ENCODE measurements at places on chromosomes 4 and X. TPM values are rescaled to one million over a fixed set of nuclear protein-coding genes. Genes with fewer than 3 reads are reported as not detected.

DNA sequence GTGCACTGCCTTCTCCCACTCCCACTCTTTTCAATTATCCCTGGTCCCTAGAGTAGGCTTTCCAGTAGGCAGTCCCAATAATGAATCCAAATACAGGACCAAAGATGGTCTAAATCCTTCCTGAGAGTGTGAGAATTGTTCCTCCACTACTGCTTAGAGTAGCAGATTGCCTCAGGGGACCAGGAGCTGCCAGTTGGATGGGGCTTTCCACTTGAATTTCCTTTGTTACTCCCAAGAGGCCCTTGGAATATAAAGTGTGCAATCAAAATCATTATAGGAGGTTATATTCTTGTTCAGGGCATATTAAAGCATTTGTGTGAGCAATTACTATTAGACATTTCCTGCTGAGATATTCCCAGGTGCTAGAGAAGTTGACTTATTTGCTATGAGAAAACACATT is 156.6 kb upstream of the TLL1 start:
- no peaks in the 10 kb centered on the region for H3K4me1 ChIP-seq
- H3K27me3 ChIP-seq, result no peaks in the 10 kb centered on the region
- no peak for DNase-seq
- H3K27ac ChIP-seq, result no peak overlapping the region
- no peak overlapping the region for H3K4me3 ChIP-seq

DNA sequence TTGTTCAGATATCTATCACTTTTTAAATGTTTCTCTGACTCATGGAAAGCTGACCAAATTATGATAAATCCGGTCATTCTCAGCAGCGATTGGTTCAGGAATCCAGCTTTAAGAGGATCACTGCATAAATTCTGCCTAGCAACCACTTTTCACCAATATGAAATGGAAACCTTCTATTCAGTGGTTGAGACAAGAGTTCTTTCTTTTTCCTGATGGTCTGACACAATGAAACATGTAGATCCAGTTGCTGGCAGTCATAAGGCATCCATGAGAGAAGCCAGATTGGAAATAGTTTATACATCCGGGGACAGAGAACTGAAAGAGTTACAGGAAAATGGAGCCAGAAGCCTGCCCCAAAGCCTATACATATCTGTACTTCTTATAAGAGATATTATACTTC is 27.2 kb downstream of the MAB21L2 start:
- no peak overlapping the region for H3K4me3 ChIP-seq
- H3K36me3 ChIP-seq, result no peaks in the 10 kb centered on the region
- no peak overlapping the region for H3K27ac ChIP-seq
- no peaks in the 10 kb centered on the region for H3K4me1 ChIP-seq
- DNase-seq, result no peak

- H3K27ac ChIP-seq, result no peak overlapping the region
- no peaks in the 10 kb centered on the region for H3K27me3 ChIP-seq
- no peaks in the 10 kb centered on the region for H3K36me3 ChIP-seq
- no peak for DNase-seq
Observed at GRCh38 chr4:83268491-83268890, 16.1 kb downstream of the COQ2 start.

GRCh38 chr4:106316773-106317409 is 541 bp downstream of the AIMP1 start:
- H3K27ac ChIP-seq, result peak overlapping the region; percentile 99
- H3K4me1 ChIP-seq, result peaks cover 27% of the 10 kb centered on the region
- no peaks in the 10 kb centered on the region for H3K27me3 ChIP-seq
- H3K36me3 ChIP-seq, result no peaks in the 10 kb centered on the region
- H3K4me3 ChIP-seq, result peak overlapping the region; percentile 91

- H3K4me3 ChIP-seq, result no peak overlapping the region
- H3K4me1 ChIP-seq, result no peaks in the 10 kb centered on the region
- no peaks in the 10 kb centered on the region for H3K36me3 ChIP-seq
- no peak for DNase-seq
- H3K27ac ChIP-seq, result no peak overlapping the region
Observed at GRCh38 chr4:76752861-76753501, 145.0 kb downstream of the SOWAHB start.

The FGFRL1 gene
- total RNA-seq, result 12.3 TPM

DNA sequence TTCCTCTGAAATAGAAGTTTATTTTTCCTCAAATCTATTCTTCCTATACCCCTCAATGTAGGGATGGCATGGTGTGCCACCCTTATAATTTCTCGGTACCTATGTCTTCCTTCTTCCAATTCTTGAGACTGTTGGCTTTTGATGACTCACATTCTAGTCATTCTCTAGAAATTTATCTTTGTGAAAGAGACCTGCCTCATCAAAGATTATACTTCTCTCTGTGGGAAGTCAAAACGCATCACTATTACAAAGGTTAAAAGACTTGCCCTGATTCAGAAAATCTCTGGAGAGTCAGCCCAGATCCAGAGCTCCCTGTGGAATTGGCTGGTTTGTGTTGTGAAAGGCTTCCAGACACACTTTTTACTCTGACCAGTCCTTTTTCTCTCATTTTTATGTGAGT is 65.9 kb upstream of the FSTL5 start:
- DNase-seq, result no peak
- no peaks in the 10 kb centered on the region for H3K4me1 ChIP-seq
- H3K36me3 ChIP-seq, result no peaks in the 10 kb centered on the region

- no peak overlapping the region for H3K4me3 ChIP-seq
- no peaks in the 10 kb centered on the region for H3K27me3 ChIP-seq
- peaks cover 15% of the 10 kb centered on the region for H3K4me1 ChIP-seq
- H3K27ac ChIP-seq, result peak overlapping the region; percentile 21
Observed at GRCh38 chrX:1507511-1508463, 29.2 kb downstream of the P2RY8 start.

DNA sequence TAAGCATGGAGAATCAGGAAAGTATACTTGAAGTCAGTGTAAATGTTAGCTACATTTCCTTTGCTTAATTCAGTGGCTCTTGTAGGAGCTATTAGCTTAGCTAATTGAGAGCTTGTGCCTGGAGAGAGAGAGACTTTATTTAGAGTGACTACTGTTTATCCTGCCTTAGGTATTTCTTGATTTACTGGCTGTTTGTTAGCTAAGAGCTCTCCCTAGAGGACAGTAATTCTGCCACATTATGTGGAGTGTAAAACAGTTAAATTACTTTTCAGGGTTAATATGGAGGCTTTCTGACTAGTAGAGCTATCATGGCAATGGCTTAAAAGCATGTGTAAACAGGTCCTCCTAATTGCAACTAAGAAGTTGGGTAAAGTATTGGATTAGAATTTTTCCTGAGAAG is 306.5 kb upstream of the TECRL start:
- H3K4me3 ChIP-seq, result no peak overlapping the region
- H3K27ac ChIP-seq, result no peak overlapping the region
- H3K27me3 ChIP-seq, result no peaks in the 10 kb centered on the region

DNA sequence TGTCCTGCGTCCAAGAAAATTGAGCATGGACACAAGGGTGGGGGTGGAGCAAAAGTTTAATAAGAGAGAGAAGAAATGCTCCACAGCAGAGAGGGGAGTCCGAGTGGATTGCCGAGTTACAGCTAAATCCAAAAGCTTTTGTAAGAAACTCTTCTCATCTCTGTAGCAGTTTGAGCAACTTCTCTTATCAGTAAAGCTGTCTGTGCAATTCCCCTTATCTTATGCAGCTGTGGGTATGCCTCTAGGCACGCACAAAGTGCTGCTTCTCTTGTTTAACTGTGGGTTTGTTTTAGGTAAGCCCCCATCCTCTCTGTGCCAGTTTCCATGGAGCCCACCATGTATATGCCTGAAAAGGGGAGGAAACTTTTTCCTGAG is 44.8 kb downstream of the HMGB2 start:
- peak overlapping the region; percentile 14 for H3K4me3 ChIP-seq
- DNase-seq, result no peak
- no peaks in the 10 kb centered on the region for H3K4me1 ChIP-seq
- peak overlapping the region; percentile 43 for H3K27ac ChIP-seq
- H3K36me3 ChIP-seq, result no peaks in the 10 kb centered on the region

DNA sequence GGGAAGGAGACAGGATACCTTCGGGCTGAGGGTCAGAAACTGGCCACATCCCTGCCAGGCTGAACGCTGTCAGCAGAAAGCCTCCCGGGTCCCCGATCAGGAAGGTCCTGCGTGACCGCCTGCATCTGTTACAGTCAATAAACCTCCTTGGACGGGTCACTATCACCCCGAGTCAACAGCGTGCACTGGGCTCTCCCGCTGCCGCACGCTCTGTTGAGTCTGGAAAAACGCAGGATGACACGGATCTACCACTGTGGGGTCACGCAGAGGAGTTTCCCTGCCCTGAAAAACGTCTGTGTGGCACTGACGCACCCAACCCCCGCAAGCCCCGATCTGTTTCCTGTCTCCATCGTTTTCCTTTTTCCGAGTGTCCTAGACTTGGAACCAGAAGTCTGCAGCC is 12.1 kb downstream of the PPP2R3B start:
- no peak overlapping the region for H3K4me3 ChIP-seq
- no peak overlapping the region for H3K27ac ChIP-seq
- H3K36me3 ChIP-seq, result no peaks in the 10 kb centered on the region
- DNase-seq, result no peak
- H3K4me1 ChIP-seq, result peaks cover 17% of the 10 kb centered on the region

DNA sequence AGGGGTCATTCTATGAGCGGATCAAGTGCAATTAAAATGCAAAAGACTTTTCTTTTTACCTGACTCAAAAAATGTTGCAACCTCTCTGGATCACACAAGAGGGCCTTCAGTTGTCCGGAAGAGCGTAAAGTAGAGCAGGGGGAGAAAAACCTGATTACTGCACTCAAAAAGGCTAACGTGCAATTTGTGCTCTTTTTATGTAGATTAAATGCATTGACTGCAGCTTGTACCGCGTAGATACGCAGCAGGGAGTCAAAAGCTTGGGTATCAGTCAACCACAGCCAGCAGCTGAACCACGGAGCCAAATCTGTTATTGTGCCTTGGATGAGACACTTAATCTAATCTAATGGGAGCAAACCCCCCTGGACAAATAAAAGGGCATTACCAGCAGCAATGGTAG is 107.3 kb upstream of the RAI2 start:
- H3K4me3 ChIP-seq, result no peak overlapping the region
- H3K27me3 ChIP-seq, result no peaks in the 10 kb centered on the region
- H3K27ac ChIP-seq, result no peak overlapping the region
- H3K36me3 ChIP-seq, result no peaks in the 10 kb centered on the region
- no peak for DNase-seq

All from CD8-positive, alpha-beta memory T cell (primary cell).